KG1 (cell line): ENCODE measurements at places on chromosomes 5 and 9.

GRCh38 chr5:7242118-7242710 lies 153.7 kb upstream of the ADCY2 start:
- DNase-seq, result no peak

DNA sequence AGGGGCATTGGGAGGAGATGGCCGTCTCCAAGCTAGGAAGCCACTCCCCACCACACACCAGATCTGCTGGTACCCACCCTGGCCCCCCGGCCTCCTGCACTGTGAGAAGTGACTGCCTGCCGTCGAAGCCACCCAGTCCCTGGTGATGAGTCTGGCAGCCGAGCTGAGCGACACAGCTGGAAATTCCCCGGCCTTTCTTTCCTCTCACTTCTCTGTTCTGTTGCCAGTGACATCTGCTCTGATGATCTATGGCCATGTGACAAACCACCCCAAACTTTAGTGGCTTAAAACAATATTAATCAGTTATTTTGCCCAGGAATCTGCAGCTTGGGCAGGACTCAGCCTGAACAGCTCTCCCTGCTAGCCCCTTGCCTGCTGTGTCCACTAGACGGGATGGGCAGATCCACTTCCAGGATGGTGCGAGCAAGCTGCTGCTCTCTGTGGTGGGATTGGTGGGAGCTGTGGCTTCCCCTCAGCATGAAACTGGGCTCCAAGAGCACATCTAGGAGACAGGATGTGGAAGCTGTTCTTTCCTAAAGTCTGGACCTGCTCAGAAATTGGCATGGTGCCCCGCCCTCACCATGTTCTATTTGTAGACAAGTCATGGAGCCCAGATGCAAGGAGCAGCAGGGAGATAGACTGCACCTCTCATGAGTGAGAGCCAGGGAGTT lies 211.2 kb downstream of the GADD45G start:
- no peak for DNase-seq

- no peak for DNase-seq
These were observed 144.5 kb downstream of the SEC61B start for GRCh38 chr9:99366621-99367020.

DNA sequence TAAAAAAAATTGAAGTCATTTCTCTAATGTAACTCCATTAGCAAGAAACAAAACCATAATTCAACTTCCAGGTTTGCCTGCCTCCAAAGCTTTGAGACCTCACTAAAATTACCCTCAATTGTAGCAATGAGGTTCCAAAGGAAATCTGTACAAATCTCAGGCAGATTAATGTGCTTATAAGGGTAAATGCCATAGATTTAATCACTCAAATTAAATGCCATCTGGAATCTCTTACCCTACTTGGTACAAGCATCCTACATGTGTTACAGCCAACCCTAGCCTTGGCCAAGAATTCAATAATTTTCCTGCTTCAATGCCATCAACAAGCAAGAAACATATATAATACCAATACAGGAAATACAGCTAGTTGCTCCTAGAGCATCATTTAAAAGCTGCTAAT lies 452.8 kb downstream of the RAB3C start:
- no peak for DNase-seq

DNA sequence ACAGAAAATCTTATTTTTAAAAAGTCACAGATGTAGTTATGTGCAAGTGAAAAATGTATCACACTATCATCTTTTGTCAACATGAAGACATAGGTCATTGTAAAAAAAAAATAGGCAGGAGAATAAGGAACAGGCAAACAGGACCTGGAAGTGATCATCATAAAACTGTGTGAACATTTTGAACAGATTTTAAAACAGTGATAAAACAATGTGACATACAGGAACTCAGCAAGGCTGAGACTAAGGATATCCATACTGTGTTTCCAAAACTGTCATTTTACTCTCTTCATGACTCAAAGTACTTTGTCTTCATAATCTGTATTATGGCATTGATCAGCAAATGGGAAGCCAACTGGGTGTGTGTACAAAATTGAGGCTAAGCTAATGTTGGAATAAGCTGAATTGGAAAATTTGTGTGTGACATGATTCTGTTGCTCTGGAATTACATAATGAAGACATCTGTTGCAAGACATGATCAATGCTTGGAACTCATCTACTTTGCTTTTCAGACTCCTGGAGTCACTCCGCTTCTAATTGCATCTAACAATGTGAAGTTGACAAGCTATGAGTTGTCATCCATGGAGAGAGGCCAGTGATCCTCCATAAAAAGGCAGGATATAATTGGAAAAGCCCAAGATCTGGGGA lies 978.7 kb upstream of the NUDT12 start:
- DNase-seq, result no peak
